ENCODE measurements at places on chromosomes 5 and 9.

GRCh38 chr9:86557063-86557766 lies 203.0 kb upstream of the TUT7 start:
- DNase-seq = no peak

GRCh38 chr5:148807851-148808250 lies 18.6 kb upstream of the ADRB2 start:
- no peak for DNase-seq

DNA sequence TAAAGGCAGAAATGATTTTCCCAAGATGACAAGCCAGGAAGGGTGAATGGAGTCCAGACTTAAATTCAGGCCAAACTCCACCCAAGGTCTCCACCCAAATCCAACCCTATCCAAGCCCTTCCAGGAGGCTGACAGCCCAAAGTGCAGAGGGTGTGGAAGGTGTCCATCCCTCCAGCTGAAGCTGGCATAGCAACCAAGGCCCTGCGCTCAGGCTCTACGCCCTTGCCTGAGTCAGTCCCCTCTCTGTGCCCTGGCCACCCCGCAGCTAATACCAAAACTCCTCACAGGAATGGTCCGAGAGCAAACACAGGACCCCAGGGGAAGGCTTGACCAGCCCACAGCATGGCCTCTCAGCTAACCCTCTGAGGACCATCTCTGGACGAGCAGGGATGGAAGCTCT lies 2.1 kb downstream of the SEPTIN8 start:
- DNase-seq = no peak

GRCh38 chr9:3526997-3527940 lies 1.5 kb upstream of the RFX3 start:
- no peak for DNase-seq

- DNase-seq = no peak
Observed at GRCh38 chr5:97726106-97726505, 543.1 kb upstream of the RIOK2 start.

DNA sequence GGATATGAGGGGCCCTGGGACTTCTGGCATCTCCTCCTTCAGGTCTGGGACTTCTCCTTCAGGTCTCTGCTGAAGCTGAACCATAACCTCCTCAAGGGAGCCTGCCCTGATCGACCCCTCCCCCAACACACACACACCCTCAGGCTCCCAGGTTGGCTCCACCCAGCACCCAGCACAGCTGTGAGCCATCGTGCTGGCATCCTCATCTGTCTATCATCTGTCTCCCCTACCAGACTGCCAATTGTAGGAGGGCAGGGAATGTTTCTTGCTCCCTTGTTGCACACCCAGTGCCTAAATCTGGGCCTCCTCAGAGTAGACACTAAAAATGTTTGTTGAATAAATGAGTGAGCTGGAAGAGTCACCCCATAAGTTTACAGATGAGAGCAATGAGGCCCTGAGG lies 71.4 kb downstream of the LRSAM1 start:
- no peak for DNase-seq

DNA sequence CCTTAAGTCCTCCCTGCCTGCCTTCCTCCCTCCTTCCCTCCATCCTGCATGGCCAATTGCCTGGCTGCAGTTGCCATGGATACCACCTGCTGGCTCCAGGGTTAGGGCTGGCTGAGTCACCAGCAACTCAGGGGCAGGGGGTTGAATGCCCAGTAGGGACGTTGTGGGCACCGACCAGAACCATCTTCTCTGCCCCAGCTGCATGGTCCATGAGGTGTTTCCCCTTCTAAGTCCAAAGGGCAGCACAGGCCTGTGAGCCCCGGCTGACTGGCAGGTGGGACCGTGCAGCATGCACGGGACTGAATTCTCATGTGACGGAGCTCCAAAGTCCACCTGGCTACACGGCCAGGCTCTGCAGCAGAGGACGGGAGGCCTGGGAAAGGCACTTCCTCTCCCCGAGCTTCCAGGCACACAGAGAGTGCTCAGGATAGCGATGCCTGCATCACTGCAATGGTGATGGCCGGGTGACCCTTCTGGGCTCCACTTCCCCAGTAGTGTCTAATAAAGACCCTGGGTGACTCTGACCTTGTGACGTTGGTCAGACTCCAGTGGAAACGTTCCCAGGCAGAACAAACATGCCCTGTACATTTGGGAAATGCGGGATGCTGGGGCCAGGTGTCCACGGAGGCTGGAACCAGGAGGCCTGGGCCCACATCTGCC lies 5.7 kb downstream of the ASS1 start:
- no peak for DNase-seq

- no peak for DNase-seq
Observed at GRCh38 chr9:19975499-19975898, 186.7 kb upstream of the SLC24A2 start.

DNA sequence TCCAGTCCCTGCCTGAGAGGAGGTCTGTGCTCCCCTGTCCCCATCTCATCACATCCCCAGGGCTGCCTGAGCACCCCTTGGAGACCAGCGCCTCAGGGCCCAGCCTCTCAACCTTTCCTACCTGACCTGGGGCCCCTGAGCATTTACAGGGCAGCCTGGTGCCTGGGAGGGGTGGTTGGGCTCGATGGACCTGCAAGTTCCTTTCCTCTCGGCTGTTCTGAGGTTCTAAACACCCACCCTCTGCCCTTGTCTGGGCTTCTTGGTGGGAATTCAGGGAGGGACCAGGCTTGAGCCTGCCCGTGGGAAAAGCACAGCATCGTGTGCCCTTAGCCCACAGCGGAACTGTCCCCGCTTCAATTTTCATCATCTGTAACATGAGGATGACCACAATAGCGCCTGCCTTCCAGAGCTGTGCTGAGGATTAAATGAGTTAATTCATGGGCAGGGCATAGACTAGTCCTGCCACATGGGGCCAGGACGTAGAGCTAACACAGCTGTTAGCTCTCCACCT lies 91.0 kb upstream of the SH3PXD2B start:
- no peak for DNase-seq

- no peak for DNase-seq
Observed at GRCh38 chr9:131685753-131686706, 53.8 kb downstream of the RAPGEF1 start.

GRCh38 chr5:95638632-95639031 lies 7.9 kb upstream of the RFESD start:
- no peak for DNase-seq

GRCh38 chr9:120532891-120533290 lies 47.1 kb downstream of the CDK5RAP2 start:
- DNase-seq = no peak

GRCh38 chr9:84238652-84239051 lies 101.9 kb downstream of the SLC28A3 start:
- DNase-seq = no peak

- no peak for DNase-seq
Observed at GRCh38 chr5:55177078-55177477, 4.1 kb upstream of the CDC20B start.

GRCh38 chr9:133862585-133863256 lies 124.6 kb upstream of the SARDH start:
- DNase-seq = no peak

DNA sequence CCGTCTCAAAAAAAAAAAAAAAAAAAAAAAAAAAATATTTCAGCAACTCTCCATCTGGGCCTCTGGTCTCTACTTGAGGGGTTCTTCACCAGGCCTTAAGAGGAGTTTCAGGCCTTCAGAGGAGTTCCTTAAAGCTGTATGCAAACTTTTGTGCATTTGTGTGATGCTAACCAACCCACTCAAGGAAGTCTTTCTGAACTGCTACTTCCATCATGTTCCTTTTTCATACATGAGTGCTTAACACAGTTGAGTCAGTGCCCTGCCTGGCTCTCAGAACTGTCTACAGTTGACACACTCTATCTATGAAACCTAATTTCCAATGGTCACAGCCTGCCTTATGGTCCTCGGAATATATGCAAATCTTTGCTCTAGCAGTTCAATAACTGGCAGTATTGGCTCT lies 146.5 kb downstream of the MEF2C start:
- DNase-seq = no peak

DNA sequence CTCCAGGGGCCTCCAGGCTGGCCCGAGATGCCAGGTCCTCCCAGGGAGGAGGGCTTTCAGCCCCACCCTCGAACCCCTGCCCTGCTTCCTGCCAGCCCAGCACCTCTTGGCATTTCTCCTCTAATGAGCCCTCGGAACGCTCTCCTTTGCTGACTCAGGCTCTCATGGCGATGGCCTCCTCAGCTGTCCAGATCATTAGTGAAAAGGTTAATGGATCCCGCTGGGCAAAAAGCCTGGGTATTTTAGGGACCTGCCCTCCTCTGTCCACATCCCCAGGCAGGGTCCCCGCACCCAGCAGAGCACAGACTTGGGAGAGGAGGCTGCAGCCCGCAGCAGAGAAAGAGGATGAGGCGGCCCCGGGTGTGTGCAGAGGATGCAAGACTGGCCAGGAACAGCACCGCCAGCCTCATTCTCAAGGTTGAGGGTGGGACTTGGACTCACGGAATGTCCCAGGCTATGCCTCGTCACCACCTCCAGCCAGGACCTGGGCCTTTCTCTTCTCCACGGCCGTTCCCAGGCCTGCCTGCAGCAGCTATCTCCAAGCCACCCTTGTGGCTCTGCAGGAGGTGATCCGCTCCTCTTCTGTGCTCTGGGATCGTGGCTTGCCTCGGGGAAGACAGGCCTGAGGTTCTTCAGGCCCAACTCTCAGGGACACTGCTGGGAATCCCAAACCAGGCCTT lies 23.0 kb upstream of the ADAMTS2 start:
- no peak for DNase-seq

DNA sequence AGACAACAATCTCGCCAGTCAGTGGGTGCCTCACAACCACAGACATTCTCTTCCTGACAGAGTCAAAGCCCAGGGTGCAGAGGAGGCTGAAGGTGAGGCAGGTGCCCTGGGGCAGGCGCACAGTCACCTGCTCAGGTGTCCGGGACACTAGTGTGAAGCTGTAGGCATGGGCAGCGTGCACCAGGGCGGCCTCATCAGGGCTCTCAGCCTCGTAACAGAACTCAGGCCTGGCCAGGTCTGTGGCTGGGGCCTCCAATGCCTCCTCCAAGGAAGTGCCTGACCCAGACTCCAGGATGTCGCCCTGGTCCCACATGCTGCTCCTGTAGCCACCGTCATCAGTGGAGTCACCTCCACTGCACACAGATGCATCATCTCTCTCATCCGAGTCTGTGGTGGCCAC lies 198.7 kb downstream of the PTTG1 start:
- DNase-seq = no peak

DNA sequence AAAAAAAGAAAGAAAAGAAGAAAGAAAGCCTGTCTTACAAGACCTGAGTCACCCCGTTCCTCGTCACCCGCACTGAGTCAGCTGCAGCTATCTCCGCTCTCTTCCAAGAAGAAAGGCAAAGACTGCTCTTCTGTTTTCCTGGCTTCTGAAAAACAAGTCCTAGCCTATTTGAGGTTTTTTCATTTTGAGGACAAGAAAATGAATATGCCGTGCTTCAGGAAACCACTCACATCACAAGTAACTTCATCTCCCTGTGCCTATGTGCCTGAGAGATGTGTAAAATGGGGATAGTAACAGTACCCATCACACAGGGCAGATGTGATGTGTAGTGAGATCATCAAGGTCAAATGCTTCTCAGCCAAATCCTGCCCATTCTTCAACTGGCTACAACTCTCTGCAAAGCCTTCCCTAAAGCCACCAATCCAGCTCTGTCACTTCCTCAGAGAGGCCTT lies 78.4 kb downstream of the GLDC start:
- DNase-seq = no peak

GRCh38 chr9:135456436-135457104 lies 23.0 kb upstream of the PPP1R26 start:
- DNase-seq = no peak

- peak; percentile 68 for DNase-seq
Observed at GRCh38 chr9:114898741-114899140, 31.6 kb downstream of the TNFSF8 start.

GRCh38 chr9:68740561-68740960 lies 35.5 kb downstream of the PIP5K1B start:
- DNase-seq = no peak

GRCh38 chr5:154478752-154479159 lies 729 bp upstream of the HAND1 start:
- no peak for DNase-seq

DNA sequence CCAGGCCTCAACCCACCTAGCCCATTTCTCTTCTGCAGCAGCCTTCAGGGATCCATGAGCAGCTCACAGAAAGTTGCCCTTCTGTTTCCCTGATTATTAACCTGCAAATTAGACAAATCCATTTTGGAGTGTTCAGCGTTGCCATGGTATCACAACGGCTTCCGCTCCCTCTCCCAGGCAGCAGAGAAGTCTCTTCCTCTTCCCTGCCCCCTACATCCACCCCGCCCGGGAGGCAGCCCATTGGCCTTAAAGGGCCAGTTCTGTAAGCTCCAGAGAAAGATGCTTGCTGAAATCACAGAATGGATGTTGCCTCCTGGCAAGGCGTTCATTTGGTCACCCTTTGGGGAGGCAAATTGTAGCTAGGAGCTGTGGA lies 47.7 kb upstream of the BOD1 start:
- no peak for DNase-seq

DNA sequence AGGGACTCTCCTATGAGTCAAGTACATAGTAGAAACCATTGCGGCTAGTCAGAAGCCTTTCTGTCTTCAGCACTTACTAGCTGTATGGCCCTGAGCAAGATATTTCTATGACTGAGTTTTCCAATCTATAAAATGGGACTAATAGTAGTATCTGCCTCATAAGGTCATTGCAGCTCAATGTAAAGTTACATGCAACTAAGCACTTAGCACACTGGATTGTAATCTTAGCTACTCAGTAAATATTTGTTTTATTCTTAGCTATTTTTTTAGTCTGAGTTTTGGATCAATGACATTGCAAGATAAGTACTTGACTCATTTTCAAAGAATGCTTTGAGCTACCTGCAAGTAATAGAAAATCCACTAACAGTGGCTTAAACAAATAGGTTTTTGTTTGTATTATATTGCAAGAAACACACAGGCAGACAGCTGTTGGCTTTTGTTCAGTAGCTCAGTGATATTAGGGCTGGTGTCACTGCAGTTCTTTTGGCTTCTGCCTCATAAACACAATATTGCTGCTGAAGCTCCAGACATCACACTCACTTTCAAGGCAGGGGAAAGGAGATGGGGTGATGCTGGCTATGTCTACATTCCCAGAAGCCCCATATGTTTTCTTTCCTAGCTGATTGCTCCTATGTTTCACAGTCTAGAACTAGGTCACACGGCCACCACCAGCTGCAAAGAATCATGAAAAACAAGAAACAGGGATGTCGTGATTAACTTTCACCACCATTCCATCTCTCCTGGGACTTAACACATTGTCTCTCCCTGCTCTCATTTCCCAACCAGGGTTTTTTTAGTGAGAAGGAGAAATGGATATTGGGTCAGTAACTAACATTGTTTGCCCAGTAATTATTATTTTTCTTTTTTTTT lies 26.9 kb upstream of the FAT2 start:
- DNase-seq = no peak

- no peak for DNase-seq
Observed at GRCh38 chr5:16791904-16792597, 144.0 kb downstream of the MYO10 start.
